ENCODE measurements at places on chromosomes 13 and 19.

DNA sequence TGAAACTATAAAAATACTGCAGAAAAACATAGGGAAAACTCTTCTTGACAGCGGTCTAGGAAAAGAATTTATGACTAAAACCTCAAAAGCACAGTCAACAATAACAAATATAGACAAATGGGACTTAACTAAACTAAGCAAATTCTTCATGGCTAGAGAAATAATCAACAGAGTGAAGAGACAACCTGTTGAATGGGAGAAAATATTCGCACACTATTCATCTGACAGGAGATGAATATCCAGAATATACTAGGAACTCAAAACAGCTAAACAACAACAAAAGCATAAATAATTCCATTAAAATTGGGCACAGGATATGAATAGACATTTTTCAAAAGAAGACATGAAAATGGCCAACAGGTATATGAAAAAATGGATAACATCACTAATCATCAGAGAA is 303.6 kb upstream of the PRR20A start:
- no peak for DNase-seq

- DNase-seq: no peak
Measured at GRCh38 chr13:73287831-73288230, 229.0 kb downstream of the KLF5 start.

DNA sequence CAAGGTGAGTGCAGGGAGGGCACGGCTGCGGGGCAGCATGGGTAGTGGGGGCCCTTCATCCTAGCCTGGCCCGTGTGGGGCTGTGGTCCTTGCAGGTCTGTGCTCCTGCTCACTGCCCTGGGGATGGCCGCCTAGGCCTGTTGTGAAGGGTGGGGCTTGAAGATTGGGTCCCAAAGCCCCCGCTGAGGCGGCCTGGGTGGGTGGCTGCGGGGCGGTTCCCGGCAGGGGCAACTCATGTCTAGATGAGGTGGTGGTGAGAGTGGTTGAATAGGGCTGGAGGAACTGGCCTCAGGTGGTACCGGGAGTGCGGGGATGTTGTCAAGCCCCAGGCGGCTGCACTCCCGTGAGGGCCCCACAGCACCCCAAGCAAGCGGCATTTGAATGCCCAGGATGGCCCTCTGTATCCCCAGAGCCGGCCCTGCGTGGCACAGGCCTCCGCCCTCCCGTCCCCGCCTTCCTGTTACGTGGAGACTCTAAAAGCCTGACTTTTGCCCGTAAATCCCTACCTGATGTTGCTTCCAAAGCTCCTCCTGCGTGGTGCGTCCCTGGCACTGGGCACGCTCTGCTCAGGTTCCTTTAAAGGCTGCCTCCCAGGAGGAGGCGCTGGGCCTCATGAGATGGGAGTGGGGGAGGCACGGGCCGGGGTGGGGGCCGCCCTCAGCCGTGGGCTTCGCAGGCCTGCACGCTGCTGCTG is 15.0 kb downstream of the SPPL2B start:
- no peak for DNase-seq

- DNase-seq: no peak
Measured at GRCh38 chr13:26895081-26895807, 134.7 kb upstream of the GPR12 start.

DNA sequence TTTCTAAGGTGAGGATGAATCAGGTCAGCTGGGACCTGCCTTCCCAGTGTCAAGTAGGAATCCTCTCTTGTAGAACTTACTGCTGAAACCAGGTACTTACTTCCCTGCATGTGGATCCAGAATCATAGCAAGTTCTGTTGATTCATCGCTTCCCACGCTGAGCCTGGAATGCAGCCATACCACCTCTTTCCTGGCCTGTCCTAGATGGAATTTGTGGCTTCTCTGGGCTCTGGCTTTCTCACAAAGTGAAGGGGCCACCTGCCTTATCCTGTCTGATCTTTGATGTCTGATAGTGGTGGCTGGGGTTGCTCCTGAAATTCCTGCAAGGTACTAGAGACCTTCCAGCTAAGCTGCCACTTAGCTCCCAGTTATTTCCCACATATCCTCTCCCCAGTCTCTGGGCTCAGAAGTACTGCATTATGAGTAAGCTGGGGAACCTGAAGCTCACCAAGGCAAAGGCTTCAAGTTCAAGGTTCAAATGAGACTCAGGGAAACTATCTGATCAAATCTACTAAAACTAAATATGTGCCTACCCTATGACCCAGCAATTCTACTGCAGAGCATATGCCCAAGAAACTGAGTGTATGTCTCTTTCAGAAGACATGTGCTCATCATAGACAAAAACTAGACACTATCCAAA is 103.5 kb downstream of the SUCLA2 start:
- no peak for DNase-seq

DNA sequence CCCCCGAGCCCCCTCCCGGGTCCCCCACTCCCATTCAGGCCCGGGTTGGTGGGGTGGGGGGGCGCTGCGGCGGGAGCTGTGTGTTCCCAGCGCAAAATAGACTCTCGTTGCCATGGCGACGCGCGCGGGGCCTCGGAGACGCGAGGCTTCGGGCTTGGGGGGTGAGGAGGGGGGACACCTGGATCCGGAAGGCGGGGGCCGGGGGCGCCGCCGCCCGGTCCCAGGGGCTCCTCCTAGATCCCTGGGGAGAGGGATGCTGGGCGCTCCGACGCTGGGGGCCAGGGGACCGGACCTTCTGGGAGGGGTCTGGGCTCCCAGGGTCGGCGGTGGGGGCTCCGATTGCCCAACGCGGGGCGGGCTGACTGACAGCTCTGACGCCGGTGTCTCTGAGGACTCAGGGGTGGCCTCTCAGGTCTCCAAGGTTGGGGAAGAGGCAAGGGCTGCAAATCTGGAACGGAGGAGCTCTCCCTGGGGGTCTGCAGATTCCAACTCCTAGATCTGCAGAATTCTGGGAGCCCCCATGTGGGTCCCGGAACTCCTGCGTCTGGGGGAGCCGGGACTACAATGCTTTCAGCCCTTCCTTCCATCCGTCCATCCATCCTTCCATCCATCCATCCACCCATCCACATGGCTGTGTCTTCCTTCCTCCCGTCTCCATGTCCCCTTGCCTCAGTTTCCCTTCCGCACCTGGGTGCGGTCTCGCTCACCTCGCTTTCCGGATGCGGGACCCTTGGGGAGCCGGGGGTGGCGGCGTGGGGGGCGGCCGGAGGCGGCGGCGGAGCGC is 9.1 kb upstream of the SHISA7 start:
- DNase-seq: no peak

DNA sequence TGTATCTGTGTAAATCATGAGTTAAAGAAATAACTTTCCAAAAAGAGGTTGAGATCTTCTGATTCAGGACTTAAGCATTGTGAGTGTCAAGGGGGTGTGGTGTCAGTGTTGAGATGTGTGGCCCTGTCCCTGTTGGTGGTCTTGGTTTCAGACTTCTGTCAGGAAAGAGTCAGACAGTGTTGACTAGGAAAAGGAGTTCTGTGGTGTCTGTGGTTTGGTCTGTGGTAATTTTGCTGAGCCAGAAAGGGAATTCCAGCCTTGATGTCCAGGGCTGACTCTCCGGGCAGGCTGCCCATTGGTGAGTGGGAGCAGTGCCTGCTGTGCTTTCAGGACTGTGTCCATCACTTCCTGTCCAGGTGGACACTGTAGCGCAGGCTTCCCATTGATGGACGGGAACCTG is 39.8 kb upstream of the IGFL4 start:
- DNase-seq: peak; percentile 65

DNA sequence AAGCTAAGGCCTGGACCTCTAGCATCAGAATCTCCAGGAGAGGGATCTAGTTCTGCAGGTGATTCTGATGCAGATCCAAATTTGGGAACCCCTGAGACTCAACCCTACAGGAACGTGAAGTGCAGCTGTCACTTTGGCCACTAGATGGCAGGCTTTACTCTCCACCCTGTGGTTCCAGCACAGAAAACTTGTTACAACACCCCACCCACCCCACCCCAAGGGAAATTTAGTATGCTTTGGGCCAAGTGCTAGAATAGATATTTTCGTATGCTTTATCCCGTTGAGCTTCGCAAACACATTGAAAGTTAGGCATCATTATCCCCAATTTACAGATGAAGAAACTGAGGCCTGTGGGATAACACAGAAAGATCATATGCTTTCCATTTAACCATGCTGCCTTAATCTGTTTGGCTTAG is 232.0 kb downstream of the B3GLCT start:
- DNase-seq: peak; percentile 13

DNA sequence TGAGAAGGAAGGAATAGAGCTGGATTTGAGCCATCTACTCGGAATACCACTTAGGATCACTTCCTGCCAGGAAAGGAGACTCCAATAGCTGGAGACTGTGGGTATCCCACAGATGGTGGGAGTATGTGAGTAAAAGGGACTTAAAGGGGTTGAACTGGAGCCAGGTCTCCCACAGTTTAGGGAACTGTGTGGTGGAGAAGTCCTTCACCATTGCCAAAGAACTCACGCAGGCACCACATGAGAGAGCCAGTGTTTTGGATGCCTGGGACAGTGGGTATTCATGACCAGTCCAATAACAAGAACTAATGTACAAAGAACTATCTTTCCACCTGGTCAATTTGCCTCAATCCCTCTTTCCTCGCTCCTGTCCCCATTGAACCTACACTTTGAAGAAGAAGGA is 24.4 kb upstream of the MYCBP2 start:
- no peak for DNase-seq

DNA sequence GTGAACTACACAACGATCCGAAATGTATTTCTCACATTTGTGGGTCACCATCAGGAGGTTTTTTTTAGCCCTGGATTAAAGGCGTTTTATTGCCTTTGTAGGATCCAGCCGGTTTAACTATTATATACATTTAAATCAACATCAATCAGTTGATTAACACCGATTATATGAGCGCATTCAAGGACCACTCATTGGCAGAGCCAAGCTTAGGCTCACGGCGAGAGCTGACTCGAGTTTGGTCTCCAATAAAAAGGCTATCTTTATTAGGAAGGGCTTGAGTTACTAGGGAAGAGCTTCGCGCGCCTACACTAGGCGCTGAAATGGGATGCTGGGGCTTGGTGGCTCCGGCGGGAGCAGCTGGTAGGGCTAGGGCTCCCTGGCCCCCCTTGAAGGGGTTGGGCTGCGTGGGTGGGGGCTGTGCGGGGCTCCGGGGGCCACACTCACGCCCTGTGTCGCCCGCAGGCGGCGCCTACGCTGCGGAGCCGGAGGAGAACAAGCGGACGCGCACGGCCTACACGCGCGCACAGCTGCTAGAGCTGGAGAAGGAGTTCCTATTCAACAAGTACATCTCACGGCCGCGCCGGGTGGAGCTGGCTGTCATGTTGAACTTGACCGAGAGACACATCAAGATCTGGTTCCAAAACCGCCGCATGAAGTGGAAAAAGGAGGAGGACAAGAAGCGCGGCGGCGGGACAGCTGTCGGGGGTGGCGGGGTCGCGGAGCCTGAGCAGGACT is 4.2 kb downstream of the PDX1 start:
- DNase-seq: no peak

DNA sequence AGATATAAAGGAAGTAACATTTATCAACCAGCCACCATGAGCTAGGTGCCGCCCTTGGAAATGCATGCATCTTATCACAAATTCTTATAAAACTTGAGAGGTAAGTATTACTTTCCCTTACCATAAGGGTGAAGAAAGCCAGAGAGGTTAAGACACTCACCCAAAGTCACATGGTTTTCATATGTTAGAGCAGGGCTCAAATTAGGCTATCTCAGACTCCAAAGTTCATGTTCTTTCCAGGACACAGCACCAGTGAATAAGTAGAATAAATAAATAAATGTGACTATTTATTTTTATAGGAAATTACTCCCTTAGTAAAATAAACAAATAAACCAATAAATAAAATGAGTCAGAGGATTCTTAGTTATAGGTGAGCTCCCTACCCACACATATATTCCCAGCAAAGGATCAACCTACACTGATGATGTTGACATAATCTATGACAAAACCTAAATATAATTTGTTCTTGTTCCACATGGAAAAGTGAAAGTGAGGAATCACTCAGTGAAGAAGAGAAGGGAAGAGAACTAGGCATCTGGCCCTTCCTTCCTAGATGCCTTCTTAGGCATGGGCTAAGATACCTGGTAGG is 27.2 kb downstream of the SPRY2 start:
- peak; percentile 19 for DNase-seq

DNA sequence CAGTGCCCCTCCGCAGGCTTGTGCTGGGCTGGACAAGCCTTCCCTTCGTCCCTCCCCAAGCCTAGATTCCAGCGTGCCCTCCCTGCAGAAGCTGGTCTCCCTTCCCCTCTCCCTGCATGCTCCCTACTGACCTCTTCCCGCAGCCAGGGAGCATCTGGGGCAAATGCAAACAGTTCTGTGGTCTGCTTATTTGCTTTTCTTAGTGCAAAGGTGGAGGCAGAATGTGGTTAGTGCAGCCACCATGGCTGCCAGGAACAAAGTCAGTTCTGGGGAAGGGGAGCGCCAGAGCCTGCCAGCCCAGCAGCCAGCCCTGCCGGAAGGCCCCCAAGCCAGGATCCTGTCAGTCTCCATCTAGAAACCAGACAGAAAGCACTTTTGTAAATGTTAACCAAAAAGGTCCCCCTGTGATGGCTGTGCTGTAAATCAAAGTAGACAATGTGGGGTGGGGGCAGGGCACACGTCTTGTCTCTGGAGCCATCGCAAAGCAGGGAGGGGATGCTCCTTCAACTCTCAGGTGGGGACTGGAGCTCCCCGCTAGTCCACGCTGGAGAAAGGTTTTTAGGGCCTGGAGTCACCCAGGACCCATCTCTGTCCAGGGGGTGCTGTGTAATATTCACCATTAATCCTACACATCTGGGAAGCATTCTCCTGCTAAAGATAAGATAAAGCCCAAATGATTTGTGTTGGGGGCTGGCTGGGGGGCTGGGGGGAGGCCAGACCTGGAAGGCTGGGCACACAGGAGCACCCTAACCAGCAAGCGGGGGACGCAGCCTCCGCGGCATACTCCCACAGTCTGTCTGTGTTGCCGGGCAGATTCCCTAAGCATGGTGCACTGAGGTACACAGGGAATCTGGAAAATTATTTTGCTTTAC is 30.9 kb downstream of the SERP2 start:
- no peak for DNase-seq

DNA sequence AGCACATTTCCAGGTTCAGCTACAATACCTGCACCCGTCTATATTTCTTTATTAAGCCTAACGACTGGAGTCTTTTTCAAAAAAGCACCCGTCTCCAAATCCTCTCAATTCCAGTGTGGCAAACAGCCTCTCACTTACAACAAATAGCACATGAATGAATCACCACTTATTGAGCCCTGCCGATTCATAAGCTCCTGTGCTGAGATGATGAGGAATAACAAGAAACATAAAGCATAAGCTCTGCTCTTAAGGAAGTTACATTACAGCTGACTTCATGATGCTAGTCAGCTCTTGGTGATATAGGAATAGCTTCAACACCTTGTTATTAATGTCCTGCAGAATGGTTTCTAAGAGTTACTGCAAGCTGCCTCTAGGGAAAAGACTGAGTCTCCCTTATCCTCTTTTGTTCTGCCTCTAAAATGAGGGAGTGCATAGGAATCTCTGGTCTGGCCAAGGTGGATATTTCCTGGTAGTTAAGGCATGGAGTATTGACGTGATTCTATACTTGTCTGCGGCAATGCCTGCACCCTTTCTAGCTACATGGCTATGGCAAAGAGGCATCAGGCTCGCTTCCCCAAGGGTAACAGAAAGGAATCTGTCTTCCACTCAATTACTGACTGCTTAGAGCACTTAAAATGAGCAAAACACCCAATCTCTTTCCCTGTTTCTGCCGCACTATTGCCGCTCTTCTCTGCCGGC is 195.7 kb downstream of the KLF12 start:
- DNase-seq: peak; percentile 52

Measured in A549 (cell line).